ENCODE measurements at places on chromosomes 16 and 17.

DNA sequence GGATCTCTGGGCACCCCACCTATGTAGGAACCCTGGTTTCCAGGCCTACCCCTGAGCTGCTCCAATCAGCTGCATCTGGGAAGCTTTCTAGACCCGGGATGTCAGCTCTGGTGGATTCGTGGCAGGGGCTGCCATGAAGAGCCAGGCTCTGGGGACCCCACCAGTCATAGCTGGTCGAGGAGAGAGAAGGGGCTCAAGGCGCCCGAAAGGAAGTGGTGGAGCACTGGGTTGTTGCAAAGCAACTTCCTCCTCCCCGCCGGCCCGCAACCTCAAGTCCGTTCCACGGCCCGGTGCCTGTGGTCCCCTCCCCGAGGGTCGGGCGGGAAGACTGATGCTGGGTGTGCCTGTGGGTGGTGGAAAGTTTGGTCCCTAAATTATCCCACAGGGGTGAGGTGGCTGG lies 10.2 kb downstream of the TBKBP1 start:
- DNase-seq, result no peak

DNA sequence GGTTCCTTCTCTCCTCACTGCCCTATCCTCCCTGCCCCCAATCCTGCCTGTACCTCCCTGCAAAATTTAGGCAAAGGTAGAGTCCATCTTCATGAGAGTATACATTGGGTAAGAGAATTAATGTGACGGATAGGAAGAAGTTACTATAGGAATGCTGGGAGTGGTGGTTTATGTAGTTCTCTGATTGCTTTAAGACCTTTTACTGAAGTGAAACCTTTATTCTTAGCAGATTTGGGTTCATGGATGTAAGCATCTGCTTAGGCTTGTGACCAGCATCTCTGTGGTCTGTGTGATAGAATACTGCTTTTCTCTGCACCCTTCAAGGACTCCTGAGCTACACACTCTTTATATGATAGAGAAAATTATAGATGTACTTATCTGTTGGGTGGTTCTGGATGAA lies 127.3 kb downstream of the PRKCA start:
- no peak for DNase-seq

GRCh38 chr16:75794426-75794825 lies 68.1 kb upstream of the CPHXL start:
- no peak for DNase-seq

DNA sequence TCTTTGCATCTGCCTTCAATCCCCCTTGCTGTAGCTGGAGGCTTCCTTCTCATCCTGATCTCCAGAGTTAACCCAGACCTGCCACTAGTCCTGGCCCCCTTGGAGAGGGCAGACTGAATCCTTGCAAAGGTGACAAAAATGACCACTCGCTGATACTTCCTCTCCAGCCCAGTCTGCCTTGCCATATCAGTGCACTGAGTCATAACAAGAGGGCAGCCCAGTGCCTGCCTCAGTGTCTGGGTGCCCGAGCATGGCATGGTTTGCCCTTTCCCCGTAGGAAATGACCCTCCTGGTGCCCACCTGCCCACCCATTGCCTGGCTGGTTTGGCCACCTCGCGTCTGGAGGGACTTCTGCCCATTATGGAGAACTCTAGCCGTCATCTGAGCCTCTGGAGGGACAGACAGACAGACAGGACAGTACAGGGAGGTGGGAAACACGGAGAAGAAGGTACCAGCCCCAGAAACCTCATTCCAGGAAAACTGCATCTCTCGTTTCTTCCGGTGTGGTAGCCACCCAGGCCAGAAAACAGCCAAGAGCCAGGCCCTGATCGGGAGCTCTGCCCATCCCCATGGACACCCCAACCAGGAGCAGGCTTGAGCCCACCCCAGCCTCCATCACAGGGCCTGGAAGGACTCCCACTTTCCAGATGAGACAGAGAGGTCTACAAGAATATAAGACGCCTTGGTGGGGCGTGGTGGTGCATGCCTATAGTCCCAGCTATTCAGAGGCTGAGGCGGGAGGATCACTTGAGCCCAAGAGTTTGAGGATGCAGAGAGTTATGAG lies 71.5 kb downstream of the SCNN1B start:
- no peak for DNase-seq

- DNase-seq, result no peak
Observed at GRCh38 chr16:3971261-3971660, 90.7 kb upstream of the CREBBP start.

- no peak for DNase-seq
Observed at GRCh38 chr17:21282231-21282630, 2.3 kb upstream of the MAP2K3 start.

DNA sequence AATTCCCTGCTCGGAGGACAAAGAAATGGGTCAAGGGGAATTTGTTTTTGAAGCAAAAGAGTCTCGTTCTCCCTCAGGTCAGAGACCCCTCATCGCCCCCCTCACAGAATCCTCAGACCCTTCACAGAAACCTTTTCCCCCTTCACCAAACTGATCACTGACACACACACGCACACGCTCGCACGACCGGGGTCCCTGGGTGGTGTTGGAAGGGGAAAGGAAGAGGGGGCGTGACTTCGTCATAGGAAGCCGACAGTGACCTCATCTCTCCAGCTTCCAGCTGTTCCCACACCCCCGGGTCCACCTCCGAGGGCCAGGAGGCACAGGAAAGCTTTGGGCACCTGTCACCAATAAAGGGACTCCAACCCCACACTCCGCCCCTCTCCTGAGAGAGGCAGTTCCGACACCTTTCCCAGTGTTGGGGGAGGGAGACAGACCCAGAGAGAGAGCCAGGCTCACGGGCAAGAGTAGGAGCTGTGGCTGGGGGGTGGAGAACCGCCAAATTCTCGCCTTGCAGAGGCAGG lies 1.2 kb downstream of the ASGR1 start:
- no peak for DNase-seq

DNA sequence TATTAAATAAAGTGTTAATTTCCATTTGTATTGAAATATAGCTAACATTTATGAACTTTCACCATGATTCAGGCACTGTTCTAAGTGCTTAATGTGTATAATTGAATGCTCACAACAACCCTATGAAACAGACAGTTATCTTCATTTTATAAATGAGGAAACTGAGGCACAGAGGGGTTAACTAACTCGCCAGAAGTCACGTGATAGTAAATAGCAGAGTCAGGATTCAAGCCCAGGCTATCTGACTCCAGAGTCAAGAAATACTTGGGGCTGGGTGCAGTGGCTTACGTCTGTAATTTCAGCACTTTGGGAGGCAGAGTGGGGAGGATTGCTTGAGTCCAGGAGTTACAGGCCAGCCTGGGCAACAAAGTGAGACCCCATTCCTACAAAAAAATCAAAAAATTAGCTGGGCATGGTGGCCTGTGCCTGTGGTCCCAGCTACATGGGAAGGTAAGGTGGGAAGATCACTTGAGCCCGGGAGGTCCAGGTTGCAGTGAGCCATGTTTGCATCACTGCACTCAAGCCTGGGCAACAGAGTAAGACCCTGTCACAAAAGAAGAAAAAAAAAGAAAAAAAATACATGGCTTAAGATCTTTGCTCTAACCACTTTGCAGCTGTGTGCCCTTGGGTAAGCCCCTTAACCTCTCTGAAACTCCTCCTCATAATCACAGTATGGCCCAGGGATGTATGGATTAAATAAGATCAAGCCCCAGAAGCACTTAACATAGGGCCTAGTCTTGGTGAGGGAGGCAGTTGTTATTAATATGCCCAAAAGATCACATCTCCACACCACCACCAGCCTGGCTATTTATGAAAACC lies 29.0 kb downstream of the WSB1 start:
- DNase-seq, result no peak

DNA sequence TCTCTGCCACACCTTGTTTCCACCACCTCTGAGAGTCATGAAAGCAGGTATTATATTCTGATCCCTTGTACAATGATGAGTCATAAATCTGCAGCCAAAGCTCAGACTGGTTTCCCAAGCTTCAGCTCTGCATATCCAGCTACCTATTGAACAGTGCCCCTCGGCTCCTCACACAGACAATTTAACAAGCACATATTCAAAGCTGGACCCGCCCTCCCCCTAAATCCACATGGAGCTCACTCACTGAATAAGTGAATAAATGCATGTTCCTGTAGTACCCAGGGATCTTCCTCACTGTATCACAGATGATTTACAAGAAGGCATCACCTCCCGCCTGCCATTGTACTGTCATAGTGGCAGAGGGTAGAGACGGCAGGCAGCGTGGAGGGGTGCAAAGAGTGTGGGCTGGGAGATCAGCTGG lies 516.4 kb downstream of the GRIN2A start:
- no peak for DNase-seq

- no peak for DNase-seq
Observed at GRCh38 chr17:35817196-35817595, 7.9 kb downstream of the TAF15 start.
